ENCODE measurements at places on chromosomes 1 and 21.

DNA sequence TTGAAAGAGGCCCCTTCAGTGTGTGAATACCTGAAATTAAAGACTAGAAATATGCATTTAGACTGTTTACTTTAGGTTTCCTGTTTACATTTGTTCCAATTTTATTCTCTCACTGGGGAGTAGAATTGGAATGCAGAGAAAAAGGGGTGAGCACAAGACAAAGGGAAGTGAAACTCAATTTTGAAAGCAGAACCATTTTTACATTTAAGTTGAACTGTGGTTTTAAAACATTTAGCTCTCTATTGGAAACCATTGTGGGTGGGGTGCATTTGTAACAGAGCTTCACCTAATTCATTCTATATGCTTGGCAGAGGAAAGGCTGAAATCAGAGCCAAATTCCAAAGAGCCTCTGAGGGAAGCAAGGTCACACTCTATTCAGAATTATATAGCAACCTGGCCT is 235.3 kb upstream of the C1orf105 start:
- no peak for DNase-seq

DNA sequence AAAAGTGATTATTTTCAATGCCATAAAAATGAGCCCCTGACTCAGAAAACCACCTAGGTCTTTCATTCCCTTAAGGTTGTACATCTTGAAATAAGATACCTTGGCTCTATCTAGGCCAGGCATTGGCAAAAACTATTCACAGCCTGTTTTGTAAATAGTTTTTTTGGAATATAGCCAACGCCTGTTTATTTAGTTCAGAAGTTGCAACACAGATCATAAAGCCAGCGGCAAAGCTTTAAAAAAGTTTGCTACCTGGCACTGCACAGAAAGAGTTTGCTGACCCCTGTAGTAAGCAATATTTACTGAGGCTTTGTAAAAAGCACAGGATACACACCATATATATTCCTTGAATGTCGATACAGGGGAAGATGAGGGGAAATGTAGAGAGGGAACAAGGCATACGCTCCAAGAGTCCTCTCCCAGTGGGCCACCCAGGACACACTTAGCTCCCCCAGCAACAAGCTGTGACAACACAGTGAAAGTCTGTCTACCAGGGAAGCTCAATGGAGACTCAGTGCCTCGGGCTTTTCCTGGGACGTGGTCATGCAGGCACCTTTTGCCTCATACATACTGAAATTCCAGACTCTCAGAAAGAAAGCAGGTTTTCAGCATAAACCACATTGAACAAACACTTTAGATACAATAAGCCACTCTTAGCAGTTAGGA is 20.5 kb downstream of the TARBP1 start:
- DNase-seq, result no peak

DNA sequence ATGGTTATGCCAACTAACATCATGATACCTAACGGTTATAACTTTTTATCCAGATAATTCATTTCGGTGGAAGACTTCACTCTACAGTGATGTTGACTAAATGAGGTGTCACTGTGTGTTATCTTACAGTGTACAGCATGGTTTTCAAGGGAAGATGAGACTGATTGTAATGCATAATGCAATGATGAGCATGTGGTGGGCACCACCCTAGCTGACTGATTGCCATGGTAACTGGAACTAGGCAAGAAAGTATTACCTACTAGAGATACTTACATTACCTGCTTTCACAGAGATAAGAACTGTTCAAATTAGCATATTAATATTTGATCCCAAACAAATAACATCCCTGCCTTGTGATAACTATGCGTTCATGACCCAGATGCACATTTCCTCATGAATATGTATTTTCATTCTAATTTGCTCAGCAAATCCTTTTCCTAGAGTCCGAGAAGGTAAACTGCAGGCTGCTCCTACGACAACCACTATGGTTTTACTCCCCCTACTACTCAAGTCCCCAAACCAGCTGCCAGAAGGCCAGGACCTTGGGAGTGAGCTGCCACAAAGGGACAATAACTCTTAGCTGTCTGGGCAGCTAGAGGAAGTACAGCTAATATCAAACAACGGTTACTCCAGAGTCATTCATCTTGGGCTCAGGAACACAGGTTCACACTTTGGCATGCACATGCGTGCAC is 29.2 kb downstream of the TRABD2B start:
- DNase-seq, result no peak

GRCh38 chr1:245153081-245153551 is 1.7 kb upstream of the KIF26B start:
- peak; percentile 65 for DNase-seq

DNA sequence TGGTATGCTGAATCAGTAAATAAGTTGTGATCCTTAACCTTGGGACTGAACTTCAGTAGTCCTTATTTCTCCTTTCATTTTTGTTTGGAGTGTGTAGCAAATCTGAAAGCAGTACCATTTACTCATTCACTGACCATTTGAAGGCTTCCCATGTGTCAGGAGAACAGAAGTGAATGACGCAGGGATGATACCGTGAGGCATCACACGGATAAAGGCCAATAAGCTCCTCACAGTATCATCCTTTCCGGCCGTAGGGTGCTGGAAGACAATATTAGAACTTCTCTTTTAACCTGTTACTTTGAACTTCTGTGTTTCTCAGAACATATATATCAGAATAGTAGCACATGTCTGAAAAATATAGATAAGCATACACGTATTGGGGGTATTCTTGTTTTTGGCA is 21.3 kb downstream of the BACH1 start:
- no peak for DNase-seq

GRCh38 chr1:154778275-154778674 is 91.8 kb downstream of the KCNN3 start:
- no peak for DNase-seq

DNA sequence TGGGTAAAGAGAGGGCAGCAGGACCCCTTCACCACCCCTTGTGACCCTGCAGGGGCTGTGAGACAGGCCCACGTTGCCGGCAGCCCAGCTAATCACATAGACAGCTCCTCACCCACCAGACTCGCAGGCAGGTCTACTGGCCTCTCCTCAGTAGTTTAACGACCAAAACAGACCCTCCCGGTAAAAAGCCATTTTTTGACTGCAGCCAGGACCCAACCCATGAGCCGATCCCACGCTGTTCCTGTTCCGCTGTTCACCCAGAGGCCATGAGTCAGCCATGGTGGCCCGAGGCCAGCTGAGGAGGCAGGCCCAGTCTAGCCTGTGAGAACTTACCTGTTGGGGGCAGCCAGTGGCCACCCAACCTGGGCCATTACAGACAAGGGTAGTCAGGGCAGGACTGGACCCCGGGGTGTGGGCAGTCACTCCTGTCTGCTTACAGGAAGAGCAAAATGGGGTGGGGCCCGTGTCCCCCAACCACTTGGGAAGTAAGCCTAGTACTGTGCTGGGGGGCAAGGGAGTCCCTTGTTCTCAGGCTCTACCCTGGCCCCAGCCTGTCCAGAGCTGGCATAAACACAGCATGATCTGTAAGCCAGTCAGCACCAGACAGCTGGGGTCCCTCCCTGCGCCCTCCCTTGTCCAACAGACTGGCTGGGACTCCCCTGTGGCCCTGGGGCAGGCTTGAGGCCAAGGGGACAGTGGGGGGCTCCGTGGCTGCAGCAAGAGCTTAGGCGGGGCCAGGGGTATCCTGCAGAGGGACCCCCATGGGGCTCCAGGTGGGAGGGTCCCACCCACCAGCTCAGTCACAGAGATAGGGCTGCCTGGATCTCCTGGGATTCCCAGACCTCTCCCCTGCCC is 61.9 kb downstream of the WNT9A start:
- DNase-seq, result no peak

DNA sequence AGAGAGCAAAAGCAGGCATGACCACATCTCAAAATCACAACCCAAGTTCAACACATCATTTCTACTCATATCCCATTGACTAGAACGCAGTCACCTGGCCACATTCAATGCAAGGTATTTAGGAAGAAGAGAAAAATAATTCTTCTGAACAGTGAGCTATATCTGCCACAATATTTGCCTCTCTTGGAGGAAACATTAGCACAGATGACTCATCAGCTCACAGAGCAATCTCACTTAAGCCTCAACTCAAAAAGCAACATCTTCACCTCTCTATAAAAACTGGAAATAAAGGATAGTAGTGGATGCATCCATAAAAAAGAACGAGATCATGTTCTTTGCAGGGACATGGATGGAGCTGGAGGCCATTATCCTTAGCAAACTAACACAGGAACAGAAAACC is 143.9 kb upstream of the FMN2 start:
- DNase-seq, result no peak

DNA sequence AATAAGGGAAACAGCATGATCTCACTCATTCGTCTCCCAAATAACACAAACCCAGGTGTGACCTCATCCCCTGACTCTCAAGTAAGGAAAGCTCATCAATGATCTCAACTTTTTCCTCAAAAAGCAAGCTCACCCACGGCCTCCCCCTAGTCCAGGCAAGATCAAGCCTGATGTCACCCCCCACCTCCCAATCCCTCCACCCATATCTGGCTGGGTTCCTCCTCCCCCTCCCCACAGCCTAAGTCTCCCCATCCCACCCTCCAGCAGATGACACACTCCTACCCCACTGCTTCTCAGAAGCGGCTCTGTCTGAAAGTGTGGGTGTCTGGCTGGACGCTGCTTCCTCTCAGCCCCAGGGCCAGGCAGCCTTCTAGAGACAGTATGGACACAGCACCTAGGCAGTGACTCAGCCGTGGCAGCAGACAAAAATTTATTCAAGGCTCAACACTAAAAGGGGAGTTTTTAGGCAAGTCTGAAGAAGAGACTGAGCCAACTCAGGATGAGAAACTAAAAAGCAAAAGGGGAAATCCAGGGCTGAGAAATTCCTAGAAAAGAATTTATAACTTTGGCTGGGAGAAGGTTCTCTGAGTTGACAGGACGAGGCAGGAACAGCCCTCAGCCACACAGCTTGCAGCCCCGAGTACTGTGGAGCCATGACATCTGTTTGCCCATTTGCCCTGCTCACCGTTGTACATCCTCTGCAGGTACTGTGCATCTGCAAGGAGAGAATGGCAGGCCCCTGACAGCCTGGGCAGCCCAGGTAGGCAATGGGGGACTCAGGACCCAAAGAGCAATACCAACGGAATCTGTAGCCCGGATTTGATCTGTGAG is 81.6 kb upstream of the LRRC8D start:
- peak; percentile 33 for DNase-seq
